Kidney glomerular epithelial cell (primary cell): ENCODE measurements at places on chromosomes 3 and 15.
A peak's percentile ranks its signal among the peaks of the same experiment; 100 is the strongest.

DNA sequence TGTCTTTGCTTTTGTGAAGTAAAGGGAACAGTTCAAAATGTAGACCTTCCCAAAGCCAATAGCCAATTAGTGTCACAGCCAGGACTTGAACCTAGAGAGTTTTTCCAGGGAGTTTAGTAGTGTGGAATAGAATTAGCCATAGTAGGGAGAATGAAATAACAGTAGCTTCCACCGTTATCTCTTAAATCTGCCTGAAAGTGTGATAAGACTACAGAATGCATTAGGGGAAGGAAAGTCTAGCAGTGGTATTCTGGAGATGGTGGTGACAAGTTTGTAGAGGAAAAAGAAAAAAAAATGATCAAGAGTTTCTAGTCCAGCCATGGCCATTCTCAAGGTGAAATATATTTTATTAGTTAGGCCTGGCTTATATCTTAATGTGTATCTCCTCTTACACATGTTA lies 13.8 kb downstream of the ATP11B start:
- no peak for DNase-seq

GRCh38 chr3:113212844-113213375 lies 1.6 kb downstream of the BOC start:
- DNase-seq: no peak

GRCh38 chr3:48299746-48300712 lies 33.4 kb downstream of the SPINK8 start:
- no peak for DNase-seq

DNA sequence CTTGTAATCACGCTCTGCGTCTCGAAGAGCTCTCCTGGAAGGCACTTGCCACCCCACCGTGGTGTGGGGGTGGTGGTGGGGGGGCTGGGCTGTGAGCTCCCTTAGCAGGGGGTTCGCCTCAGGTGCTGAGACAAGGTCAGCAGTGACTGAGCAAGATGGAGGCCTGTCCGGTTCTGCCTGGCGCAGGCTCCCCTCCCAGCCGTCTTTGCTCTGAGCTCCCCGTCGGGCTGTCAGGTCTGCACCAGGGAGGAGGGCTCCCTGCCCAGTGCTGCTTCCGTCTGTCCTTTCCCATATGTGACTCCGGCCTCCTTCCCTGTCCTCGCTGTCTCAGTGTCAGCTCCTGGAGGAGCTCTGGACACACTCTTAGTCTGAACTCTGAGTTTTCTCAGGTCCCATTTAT lies 80.0 kb downstream of the PLXNA1 start:
- no peak for DNase-seq

GRCh38 chr3:52874160-52874701 lies 23.1 kb downstream of the STIMATE start:
- no peak for DNase-seq

DNA sequence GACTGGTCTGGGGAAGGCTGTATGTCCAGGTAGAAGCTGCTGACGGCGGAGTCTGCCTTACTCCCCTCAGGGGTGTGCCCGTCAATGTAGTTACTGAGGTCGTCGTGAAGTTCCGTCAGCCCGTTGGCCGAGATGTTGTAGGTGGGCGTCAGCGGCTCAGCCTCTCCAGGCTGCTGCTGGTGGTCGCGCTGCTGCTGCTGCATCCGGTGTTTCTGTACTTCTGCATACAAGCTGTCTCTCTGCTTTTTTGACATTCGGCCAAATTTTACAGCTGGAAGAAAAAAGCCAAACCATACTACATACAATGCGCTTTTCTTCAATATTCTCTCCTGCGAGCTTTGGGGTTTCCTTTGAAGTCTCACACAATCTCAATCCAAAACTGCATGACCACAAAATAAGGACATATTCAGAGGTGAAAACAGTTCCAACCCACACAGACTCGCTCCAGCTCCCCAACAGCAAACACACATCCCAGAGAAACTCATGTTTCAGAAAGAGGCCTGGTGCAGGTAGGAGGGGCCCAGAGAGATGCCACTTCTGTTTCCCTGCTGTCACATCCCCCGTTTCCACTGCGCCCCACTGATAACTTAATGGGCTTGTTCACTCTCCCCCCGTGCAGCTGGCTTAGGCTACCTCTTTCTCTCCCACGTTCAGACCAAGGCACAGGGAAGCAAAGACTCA lies 32.5 kb upstream of the ICE2 start:
- DNase-seq: no peak

GRCh38 chr3:98994128-98994762 lies 92.8 kb upstream of the DCBLD2 start:
- no peak for DNase-seq

- no peak for DNase-seq
Observed at GRCh38 chr3:129106866-129107565, 14.6 kb downstream of the RAB43 start.

- DNase-seq: no peak
Observed at GRCh38 chr15:90465140-90465929, 64.4 kb upstream of the CRTC3 start.

GRCh38 chr15:60573936-60574335 lies 95.0 kb upstream of the ICE2 start:
- no peak for DNase-seq

- no peak for DNase-seq
Observed at GRCh38 chr3:146313031-146313745, 62.3 kb upstream of the PLSCR4 start.

- DNase-seq: peak; percentile 22
Observed at GRCh38 chr15:52699457-52699856, 20.3 kb upstream of the ATOSA start.

- no peak for DNase-seq
Observed at GRCh38 chr3:167750272-167750971, 14.9 kb downstream of the SERPINI1 start.

- peak; percentile 16 for DNase-seq
Observed at GRCh38 chr15:85941186-85941855, 138.3 kb upstream of the AGBL1 start.

DNA sequence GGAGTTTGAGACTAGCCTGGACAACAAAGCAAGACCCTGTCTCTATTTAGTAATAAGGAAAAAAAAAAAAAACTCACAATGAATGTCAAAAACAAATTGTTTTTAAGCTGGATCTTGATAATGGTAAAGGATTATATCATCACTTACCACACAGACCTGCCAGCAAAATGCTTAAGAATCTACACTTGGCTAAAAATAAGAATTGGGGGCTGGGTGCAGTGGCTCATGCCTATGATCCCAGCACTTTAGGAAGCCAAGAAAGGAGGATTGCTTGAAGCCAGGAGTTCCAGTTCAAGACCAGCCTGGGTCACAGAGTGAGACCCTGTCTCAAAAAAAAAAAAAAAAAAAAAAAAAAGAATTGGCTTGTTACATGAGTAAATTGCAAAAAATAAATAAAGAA lies 31.0 kb downstream of the ACAP2 start:
- DNase-seq: no peak

- DNase-seq: peak; percentile 94
Observed at GRCh38 chr3:44885618-44886017, 11.2 kb downstream of the TGM4 start.

DNA sequence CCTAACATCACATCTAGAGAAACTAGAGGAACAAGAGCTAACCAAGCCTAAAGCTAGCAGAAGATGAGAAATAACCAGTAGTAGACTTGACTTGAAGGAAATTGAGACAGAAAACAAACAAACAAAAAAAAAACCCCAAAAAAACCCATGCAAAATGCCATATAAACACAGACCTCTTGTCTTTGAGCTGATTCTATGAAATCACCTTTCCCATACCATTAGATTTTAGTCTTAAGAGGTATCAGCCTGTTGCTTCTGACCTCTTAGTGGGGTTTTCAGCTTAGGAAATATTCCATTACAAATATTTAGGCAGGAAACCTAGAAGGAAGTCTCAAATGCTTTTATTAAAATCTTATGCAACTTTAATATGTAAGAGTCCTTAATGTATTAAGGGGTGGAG lies 23.9 kb upstream of the ST3GAL6 start:
- DNase-seq: no peak

- DNase-seq: no peak
Observed at GRCh38 chr15:74389241-74390048, 22.0 kb upstream of the CYP11A1 start.

- DNase-seq: no peak
Observed at GRCh38 chr15:45093013-45093412, 21.0 kb downstream of the DUOX2 start.

DNA sequence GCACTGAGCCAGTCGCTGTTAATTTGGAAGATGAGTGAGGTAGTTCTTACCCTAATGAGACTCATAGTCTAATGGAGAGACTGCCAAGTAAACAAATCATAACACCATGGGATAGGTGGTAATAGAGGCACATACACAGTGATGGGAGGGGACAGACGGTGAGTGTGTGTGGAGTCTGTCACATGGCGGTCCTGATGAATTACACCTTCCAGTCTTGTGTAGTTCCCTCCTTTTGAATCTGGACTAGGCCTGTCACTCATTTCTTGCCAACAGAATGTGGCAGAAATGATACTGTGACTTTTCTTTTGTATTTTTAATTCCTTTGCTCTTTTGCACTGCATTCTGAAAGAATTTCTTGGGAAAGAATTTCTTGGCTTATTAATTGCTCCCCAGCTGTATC lies 78.1 kb downstream of the NR1D2 start:
- DNase-seq: no peak

DNA sequence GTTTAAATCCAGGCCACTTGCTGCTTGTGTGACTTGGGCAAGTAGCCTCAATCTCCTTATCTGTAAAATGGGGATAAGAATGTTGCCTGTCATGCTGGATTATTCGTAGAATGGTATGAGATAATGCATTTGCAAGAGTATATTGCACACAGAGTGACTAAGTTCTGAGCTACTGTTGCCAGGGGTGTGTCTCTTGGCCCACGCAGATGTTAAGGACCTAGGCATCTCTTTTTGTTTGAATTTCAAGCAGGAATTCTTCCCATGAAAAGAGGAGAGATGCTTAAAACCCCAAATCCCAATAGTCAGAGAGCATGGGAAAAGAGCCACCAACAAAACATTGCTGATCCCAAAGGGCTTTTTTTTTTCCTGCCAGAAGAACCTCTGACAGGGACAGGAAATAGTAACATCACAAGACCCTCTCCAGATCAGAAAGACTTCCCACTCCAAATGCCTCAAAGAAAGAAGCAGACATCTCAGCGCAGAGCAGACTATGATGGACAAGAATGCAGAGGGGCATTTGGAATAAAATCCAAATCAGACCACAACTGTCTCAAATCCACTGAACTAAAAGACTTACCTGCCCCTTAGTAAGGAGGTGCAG lies 90.5 kb downstream of the MRPL46 start:
- peak; percentile 27 for DNase-seq

DNA sequence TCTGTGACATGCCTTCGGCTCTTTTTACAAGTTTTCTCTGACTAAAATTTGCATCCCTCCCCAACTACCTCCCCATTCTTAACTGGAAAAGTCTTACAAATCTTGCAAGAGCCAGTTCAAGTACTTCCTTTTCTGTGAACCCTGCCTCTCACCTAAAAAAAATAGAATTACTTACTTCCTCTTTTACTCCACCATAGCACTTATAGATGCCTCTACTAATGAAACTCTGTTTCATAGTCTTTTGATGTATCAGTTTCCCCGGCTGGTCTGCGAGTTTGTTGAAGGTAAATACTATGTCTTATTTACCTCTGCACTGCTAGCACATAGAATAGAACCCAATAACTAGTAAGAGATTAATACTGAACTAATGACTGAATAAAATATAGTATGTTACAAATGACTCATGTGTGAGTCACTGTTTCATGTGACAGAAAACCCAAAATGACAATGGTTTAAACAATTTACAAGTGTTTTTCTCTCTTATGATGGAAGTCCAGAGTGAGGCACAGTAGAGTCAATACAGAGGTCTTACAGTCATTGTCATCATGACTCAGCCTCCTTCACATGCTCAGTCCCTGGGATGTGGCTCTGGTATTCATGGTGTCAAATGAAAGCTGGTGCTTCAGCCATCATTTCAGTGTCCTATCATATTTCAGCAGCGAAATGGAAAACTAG lies 393.5 kb downstream of the RSL24D1 start:
- DNase-seq: no peak

- no peak for DNase-seq
Observed at GRCh38 chr3:45524565-45524964, 70.0 kb upstream of the LIMD1 start.

DNA sequence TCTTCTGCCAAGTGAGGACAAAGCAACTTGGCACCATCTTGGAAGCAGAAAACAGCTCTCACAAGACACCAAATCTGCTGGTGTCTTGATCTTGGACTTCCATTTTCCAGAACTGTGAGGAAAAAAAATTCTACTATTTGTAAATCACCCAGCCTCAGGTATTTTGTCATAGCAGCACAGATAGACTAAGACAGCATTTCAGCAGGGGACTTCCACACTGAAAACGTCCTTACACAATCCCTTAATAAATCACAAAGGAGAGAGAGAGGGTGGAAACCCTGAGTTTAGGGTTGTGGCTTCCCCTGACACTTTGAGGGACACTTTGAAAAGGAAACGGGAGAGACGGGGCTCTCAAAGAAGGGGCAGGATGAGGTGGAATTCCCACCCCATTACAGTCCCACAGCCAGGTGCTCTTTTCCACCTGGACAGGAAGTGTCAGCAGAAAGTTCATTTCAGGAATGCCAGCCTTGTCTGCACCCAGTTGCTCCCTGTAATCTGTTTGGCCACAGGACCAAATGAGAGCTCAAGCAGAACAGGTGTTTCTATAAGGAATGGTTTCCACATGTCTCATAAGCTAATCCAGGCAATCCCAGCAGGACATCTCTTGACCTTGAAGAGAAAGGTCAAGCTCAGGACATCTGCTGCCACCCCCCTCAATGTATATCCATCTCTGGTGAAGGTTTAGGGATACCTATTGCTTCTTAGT lies 51.3 kb downstream of the MYLK start:
- DNase-seq: peak; percentile 15

DNA sequence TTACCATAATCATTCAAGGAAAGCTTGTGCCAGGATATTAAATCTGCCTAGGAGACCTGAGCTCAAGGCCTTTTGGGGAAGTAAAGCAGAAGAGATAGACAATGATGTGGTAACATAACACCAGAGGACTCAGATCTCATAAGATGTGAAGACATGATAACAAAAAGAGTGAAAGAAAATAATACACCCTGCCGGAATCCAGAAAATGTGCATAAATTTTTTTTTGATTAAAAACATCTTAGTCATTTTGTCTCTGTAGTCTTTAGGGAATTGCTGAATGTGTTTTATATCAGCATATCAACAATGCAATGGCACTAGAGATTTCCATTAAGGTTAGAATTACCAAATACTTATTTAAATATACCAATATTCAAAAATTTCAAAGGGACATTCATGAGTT lies 326.8 kb upstream of the ROBO1 start:
- no peak for DNase-seq

GRCh38 chr3:30648670-30649357 lies 42.4 kb downstream of the TGFBR2 start:
- DNase-seq: no peak

- peak; percentile 84 for DNase-seq
Observed at GRCh38 chr15:68983961-68984481, 30.5 kb upstream of the NOX5 start.
